ENCODE measurements at places on chromosomes 2 and 18.

- no peak for DNase-seq
Measured at GRCh38 chr2:236286873-236287545, 22.8 kb upstream of the ASB18 start.

- DNase-seq, result no peak
Measured at GRCh38 chr2:29015701-29016470, 34.8 kb downstream of the TOGARAM2 start.

DNA sequence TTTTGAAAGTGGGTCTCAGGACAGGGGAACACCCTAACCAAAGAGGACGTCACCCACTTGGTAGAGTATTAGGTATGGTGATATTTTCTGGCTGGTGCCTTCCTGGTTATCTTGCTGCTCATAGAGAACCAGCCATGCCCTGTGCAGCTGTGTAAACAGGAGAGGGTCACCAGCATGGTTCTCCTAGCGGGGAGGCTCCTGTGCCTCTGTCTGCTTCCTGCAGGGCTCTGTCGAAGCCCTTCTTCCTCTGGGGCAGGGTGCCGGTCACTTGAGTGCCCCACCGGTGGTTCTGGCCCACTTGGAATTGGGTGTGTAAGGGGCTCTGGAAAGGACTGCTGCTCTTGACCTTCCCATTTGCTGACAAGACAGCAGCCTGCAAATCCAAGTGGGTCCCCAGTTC, 131.6 kb upstream of the MSH6 start:
- no peak for DNase-seq

GRCh38 chr2:100588071-100588786, 25.4 kb downstream of the PDCL3 start:
- DNase-seq, result no peak

- DNase-seq, result peak; percentile 23
Measured at GRCh38 chr18:3262234-3263131, 550 bp downstream of the MYL12B start.

DNA sequence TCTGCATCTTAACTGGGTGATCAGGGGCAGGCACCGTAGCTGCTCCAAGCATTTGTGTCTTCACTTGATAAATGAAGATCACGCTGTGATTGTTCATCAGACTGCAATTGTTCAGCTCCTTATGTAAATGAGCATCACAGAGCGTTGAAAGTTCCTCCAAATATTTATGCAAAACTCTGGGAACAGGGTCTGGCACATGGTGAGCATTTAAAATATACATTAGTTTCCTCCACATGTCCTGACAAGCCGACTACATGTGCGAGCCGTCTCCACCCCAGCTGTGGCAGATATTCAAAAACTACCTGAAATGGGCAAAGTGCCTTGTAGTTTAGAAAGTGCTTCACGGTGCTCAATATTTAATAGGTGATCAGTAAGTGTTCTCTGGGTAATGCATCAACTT, 175.1 kb upstream of the ID2 start:
- DNase-seq, result no peak

- no peak for DNase-seq
Measured at GRCh38 chr2:48228345-48228684, 301.6 kb upstream of the STON1 start.

- no peak for DNase-seq
Measured at GRCh38 chr2:162475661-162476060, 131.7 kb downstream of the GCA start.

DNA sequence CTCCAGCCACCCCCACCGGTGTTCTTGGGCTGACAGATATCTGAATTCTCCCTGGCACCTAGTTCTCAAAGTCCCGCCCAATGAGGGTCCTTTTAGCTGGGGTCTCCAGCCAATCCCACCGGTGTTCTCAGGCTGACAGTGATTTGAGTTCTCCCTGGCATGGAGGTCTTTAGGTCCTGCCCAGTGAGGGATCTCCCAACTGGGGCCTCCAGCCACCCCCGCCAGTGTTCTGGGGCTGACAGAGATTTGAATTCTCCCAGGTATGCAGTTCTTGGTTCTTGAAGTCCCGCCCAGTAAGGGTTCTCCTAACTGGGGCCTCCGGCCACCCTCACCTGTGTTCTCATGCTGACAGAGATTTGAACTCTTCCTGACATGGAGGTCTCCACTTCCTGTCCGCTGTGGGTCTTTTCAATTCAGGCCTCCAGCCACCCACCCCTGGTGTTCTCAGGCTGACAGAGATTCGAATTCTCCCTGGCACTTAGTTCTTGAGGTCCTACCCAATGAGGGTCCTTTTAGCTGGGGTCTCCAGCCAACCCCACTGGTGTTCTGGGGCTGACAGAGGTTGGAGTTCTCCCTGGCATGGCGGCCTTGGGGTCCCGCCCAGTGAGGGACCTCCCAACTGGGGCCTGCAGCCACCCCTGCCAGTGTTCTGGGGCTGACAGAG, 154.6 kb downstream of the ANKRD36 start:
- DNase-seq, result peak; percentile 1

- DNase-seq, result no peak
Measured at GRCh38 chr18:80197528-80197927, 49.8 kb downstream of the PARD6G start.

DNA sequence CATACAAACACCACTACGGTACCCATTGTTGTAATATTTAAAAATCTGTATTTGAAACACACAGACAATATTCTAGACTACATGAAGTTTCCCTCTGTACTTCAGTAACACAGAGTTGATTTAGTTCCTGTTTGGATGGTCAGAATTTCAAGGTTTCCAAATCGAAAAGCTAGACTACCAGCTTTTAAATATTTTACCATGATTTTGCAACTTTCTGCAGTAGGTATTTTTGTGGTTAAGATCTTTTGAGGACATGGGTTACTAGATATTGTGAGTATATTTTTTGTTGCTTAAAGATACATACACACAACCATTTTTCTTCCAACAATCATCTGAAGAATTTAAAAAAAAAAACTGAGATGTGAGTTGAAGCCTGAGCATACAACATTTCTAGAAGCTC, 10.9 kb downstream of the SERPINB5 start:
- no peak for DNase-seq

DNA sequence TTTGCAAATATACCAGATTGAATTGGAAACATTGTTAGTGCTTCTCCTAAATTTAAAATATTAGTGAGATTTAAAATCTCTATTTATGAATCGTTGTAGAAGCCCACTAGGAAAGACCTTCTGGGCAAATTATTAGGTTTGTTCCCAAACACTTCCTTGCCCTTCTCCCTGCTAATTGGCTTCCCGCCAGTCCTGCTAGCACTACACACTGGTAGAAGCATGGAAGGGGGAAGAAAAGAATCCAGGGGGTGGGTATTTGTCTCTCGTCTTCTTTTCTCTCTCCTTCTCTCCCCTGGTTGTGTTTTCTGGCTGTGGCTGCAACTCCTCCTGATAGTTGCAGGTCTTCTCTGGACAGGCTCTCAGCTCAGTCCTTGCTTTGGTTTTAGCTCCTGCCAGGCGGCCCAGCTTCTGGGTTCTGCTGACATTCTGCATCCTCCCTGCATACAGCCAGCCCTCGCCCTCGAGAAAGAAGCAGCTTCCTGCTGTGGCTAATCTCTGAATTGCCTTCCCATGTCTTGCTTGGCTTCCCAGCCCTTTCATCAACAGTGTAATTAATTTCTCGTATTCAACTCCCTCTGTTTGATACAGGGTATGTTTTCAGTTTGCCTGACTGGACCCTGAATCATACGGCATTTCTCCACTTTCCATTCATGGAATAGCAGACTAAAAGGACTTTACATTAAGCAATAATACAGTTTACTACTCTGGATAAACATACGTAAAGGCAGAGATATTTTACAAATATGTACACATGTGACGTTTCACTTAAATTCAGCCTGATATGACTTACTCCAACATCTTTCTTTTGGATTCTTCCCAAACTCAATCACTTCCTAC, 6.9 kb upstream of the PARD3B start:
- DNase-seq, result no peak

- no peak for DNase-seq
Measured at GRCh38 chr2:205877496-205877895, 195.2 kb downstream of the NRP2 start.

GRCh38 chr2:197285361-197285760, 25.2 kb downstream of the ANKRD44 start:
- no peak for DNase-seq

- no peak for DNase-seq
Measured at GRCh38 chr2:43412114-43412753, 183.6 kb downstream of the THADA start.

- DNase-seq, result no peak
Measured at GRCh38 chr18:44051026-44051425, 629.7 kb upstream of the SETBP1 start.
